ENCODE measurements at places on chromosomes 7 and 10.
A peak's percentile ranks its signal among the peaks of the same experiment; 100 is the strongest.

DNA sequence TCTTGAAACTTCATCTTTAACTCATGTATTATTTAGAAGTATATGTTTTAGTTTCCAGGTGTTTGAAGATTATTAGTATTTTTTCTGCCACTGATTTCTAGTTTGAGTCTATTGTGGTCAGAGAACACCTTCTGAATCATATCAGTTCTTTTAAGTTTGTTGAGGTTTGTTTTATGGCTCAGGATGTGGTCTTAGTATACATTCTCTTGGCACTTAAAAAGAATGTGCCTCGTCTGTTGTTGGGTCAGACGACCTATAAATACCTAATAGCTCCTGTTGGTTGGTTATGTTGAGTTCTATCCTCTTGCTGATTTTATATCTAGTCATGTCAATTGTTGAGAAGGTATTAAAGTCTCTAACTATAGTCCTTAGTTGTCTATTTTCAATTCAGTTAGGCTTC lies 15.9 kb downstream of the TDRD1 start:
- no peak for DNase-seq

GRCh38 chr10:121597504-121598262 lies 561 bp downstream of the FGFR2 start:
- DNase-seq = no peak

GRCh38 chr7:151724250-151724915 lies 152.5 kb downstream of the PRKAG2 start:
- no peak for DNase-seq

- no peak for DNase-seq
Observed at GRCh38 chr10:109924967-109925620, 1.8 kb upstream of the XPNPEP1 start.

DNA sequence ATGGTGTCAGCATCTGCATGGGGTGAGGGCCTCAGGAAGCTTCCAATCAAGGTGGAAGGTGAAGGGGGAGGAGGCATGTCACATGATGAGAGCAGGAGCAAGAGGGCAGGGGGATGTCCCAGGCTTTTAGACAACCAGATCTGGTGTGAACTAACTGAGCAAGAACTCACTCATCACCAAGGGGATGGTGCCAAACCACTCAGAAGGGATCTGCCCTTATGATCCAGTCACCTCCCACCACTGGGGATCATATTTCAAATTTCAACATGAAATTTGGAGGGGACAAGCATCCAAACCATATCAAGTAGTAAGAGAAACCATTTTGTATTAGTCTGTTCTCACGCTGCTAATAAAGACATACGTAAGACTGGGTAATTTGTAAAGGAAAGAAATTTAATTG lies 33.6 kb downstream of the THNSL1 start:
- no peak for DNase-seq

DNA sequence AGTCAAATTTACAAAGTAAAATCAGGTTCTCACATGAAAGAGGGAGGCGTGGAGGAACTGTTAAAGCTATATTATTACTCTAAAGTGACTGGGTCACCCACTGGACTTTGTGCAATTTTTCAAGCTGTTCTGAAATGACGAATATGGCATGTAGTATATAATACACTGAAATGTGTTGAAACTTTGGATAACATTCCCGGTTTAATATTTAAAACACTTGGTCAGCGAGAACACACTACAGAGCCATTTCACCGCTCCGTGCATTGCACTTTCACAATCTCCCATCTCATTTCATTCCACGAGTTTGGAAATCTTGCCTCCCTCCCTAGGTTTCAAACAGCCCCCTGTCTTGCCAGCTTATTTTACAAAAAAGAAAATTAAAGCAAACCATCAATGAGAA lies 337.9 kb downstream of the WDR11 start:
- DNase-seq = no peak

- DNase-seq = peak; percentile 82
Observed at GRCh38 chr7:47576031-47576865, 5.7 kb downstream of the TNS3 start.

Measured in sciatic nerve (tissue), 2 donors.